ENCODE measurements at places on chromosomes 16 and 17.

- peak; percentile 84 for DNase-seq
These were observed 183.2 kb downstream of the C16orf78 start for GRCh38 chr16:49556606-49557446.

- DNase-seq: peak; percentile 79
These were observed 37.2 kb downstream of the CCDC182 start for GRCh38 chr17:57707892-57708291.

GRCh38 chr17:72176516-72176851, 55.7 kb downstream of the SOX9 start:
- DNase-seq: no peak

- no peak for DNase-seq
These were observed 27.1 kb upstream of the LASP1NB start for GRCh38 chr17:38898291-38898679.

DNA sequence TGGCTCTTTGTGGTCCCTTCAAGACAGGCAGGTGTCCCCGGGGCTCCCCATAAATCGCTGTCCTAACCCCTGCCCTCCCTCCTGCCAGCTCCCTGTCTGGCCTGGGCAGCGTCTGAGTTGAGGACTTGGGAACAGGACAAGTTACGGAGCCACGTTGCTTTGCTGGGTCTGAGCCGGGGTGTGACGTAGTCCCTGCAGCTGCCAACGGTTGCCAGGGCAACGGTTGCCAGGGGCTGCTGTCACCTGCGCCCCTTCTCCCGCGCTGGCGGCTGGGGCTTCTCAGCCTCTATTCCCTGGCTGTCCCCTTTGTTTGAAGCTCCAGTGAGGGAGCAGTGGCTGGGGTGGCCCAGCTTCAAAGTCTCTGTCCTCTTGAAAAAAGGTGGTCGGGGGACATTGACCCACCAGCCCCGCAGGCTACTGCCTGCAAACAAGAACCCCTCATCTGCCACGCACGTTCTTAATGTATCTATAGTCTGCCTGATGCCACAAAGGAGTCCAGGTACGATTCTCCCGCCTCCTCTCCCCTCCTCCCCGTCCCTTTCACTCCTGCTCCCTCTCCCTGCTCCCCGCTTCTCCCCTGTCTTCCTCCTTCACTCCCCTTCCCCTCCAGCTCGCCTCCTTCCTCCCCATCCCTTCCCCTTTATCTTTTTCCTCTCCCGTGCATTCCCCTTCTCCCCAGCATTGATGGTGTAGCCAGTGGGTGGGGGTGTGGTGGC, 10.9 kb downstream of the ADGRG1 start:
- DNase-seq: peak; percentile 89

- DNase-seq: no peak
These were observed 10.8 kb downstream of the RCVRN start for GRCh38 chr17:9894231-9894630.

- no peak for DNase-seq
These were observed 618 bp downstream of the GGA3 start for GRCh38 chr17:75260641-75261335.

GRCh38 chr17:60372790-60373483, 19.0 kb downstream of the USP32 start:
- DNase-seq: peak; percentile 42

DNA sequence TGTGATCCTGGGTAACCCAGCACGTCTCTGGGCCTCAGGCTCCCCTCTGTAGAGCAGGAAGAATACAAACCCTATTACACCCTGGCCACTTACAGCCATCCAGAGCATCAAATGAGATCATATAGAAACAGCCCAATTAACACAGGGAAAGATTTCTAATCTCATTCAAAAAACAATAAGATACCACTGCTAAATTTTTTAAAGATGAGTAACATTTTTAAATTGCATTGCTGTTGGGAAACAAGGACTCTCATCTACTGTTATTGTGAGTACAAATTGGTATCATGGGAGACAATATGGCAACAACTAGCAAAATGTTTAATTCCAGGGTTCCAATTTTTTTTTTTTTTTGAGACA, 41.1 kb downstream of the SRL start:
- no peak for DNase-seq

DNA sequence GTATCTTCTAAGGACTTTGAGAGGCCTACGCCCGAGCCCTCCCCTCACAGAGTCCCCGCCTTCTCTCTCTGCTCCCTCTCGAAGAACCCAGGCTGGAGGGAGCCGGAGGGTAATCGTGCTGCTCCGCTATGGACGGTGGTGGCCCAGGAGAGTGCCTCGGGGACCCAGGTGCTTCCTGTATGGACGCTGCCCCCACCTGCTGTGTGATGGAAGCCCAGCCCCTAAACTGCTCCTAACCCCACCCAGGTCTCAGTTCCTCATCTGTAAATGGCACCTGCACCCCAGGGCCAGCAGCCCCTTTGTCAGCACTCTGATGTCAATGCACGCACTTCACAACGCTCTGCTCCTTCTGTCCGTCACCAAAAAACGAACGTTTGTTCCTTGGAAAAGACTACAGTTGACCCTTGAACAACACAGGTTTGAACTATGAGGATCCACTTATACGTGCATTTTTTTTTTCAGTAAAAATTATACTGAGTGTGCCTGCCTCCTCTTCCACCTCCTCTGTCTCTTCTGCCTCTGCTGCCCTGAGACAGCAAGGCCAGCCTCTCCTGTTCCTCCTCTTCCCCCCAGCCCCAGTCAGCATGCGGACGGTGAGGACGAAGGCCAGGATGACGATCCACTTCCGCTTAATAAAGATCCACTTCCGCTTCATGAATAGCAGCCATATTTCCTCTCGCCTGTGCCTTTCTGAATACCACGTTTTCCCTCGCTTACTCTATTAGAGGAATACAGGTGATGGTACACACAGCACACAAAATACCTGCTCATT, 118.3 kb downstream of the BANP start:
- DNase-seq: no peak

GRCh38 chr16:28183484-28183883, 28.3 kb downstream of the XPO6 start:
- no peak for DNase-seq

GRCh38 chr17:19725486-19725885, 9.1 kb upstream of the SLC47A2 start:
- DNase-seq: no peak

GRCh38 chr17:17513626-17514025, 17.4 kb upstream of the RASD1 start:
- no peak for DNase-seq

- no peak for DNase-seq
These were observed 61.2 kb downstream of the TMEM186 start for GRCh38 chr16:8736123-8736668.

DNA sequence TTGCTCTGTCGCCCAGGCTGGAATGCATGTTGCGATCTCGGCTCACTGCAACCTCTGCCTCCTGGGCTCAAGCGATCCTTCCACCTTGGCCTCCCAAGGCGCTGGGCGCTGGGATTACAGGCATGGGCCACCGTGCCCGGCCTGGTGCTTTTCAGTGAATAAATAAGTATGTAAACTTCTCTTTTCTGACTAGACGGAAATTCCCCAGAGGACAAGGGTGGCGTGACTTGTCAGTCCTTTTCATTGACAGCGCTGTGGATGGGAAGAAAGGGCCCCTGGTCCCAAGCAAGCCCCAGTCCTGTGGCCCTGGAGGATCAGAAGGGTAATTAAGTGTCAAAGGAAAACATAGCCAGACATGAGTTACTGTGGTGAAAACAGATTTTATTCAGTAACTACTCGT, 9.6 kb upstream of the SPN start:
- no peak for DNase-seq

DNA sequence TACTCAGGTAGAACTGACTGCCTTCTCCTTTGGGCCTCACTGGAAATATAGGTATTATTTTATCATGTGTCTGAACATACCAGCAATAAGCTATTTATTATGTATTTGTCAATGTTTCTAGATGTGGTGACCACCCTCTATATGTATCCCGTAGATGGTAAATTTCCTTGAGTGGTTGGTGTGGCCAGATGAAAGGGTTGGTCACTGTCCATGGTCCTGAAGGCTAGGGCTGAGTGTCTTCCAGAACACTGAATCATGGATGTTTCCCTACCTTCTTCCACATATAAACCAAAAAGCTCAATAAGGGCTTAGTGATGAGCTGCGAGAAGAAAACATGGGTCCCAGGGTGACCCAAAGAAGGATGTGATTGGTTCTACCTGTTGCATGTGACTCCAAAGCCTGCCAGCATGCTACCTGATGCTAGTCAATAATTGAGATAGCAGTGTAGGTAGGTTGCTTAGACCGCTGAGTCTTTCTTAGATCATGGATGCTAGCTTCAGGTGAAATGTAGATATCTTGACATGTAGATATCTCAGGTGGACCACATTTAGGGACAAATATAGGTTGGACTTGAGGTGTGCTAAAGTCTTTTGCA, 150.3 kb downstream of the ASIC2 start:
- DNase-seq: peak; percentile 58

DNA sequence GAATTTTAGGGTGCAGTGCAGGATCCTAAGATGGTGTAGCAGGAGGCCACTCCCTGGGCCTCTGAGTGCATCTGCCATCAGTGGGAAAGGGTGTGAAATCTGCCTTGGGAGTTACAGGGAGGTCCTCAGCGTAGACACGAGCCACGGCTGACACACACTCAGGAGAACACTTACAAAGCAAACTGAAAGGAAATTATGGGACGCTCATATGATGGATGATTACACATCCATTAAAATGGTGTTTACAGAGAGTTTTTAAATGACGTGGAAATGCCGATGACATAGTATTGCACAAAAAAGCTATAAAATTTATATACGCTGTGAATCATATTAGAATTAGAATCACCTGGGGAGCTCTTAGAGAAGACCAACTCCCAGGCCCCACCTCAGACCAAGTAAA, 175.2 kb downstream of the CCDC182 start:
- no peak for DNase-seq

- peak; percentile 56 for DNase-seq
These were observed 71.3 kb downstream of the SOX9 start for GRCh38 chr17:72191921-72192799.

DNA sequence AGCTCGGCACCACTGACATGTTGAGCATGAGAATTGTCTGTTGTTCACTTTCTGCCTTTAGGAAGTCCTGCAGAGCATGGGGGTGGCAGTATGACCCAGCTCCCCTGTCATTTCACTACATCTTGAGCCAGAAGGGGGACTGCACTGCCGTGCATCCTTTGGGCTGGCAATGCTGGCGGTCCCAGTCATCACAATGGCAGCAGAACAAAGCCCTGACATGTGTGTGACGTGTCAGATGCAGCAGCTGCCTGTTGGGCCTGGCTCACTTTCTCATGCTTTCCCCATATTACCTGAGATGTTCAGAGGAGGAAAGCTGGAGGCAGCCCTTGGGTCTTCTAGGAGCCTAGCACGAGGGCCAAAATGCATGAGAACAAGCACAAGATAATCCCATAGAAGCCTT, 6.3 kb upstream of the ABAT start:
- DNase-seq: no peak

GRCh38 chr16:1537138-1537577, 3.7 kb downstream of the TMEM204 start:
- no peak for DNase-seq

DNA sequence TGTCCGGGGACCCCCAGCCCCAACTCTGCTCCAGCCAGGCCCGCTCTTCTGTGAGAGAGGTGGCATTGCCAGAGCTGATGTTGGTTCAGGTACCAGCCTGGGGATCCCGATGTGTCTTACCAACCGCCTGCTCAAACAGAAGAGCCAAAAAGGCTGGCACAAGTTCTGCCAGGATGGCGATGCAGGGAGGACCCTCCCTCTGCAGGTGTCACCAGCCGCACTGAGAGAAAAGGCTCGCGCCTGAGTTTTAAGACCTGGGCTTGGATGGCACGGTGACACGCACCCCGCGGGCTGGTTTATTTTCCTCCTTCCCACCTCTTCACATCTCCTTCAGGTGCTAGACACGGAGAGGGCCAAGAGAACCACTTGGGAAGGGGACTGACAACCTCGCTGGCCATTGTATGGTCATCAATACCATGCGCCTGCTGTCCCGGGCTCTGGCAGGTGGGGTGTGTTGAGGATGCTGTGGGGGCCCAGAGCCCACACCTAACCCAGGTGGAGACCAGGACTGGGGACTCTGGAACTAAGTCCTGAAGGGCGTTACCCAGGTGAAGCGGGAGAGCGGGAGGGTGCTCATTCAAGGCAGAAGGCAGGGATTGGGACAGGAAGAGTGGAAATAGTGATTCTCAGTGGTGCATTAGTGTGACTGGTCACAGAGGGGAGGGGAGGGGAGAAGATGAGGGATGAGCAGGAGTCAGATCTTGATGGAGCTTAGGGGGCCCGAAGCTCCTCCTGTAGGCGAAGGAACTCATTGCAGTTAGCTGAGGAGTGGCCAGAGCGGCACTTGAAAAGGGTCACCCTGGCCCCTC, 16.3 kb downstream of the FOXJ1 start:
- peak; percentile 78 for DNase-seq

- DNase-seq: no peak
These were observed 14.2 kb upstream of the PEMT start for GRCh38 chr17:17605729-17606088.

- DNase-seq: no peak
These were observed 5.7 kb upstream of the HOXB2 start for GRCh38 chr17:48550502-48551213.

DNA sequence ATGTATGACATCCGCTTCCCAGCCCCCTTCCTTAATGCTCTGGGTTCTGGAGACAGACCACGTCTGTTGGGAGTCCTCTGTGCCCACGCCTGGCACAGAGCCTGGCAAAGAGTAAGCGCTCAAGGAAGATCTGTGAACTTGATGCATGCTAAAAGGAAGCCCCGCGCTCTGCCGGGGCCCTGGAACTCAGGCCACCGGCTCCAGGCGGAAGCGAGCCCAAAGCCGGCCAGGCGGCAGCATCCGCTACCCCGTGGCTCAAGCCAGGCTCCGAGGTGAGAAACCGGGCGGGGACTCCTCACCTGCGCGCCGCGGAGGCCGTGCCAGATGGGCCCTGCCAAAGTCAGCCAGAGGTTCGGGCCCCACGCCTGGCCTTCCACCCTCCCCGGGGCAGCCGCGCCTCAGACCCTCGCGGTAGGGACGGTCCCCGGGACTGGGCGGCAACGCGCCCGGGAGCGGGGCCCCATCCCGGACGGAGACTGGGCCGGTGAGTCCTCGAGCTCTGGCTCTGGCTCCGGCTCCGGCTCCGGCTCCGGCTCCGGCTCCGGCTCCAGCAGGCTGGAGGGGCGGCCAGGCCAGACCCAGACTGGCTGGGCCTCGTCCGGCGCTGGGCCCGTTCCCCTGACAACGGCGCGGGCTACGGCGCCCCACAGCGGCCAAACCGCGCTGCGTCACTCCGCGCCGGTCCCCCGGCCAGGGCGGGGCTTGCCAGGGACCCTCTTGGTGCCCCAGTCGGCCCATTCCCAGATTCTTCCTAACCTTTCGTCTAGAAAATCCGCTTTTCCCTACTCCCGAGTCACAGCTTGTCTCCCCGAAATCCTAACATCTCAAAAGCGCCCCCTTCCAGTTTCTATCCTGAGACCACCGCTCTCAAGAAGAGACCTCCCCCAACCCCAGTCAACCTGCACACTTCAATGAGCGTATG, at the start of gene ZDHHC1:
Gene ZDHHC1, minus strand, starts transcription at position 606 of the 922 bp plus-strand sequence. CDS start 8,702 bp downstream, outside the sequence.
- peak; percentile 83 for DNase-seq

- no peak for DNase-seq
These were observed 1.0 kb downstream of the SLC47A1 start for GRCh38 chr17:19534562-19535149.

Measured in mesendoderm (in vitro differentiated cells).